ENCODE measurements at places on chromosomes 12 and 14.

DNA sequence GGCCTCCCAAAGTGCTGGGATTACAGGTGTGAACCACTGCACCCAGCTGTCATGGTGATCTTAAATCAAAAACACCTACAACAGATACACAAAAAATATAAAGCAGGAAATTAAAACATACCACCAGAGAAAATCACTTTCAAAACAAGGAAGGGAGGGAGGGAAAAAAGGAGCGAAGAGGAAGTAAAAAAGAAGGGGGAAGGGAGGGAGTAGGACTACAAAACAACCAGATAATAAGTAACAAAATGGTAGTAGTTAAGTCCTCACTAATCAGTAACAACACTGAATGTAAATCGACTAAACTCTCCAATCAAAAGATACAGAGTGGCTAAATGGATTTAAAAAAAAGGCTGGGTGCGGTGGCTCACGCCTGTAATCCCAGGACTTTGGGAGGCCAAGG lies 89.0 kb downstream of the SH2B3 start:
- DNase-seq, result no peak

DNA sequence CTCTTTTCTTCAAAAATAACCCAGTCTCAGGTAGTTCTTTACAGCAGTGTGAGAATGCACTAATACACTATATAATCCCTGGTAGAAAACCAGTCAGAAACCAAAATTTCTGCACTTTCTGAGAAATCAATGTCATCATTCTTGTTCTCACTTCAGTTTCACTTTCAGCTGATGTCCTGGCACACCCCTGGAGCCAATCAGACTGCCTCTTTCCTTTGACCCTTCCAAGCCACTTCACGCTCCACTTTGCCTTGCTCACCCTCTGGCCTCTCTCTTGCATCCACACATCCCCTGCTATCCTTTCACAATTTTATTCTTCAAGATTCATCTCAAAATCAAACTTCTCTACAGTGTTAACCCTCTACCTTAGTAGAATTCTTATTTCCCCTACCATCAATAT lies 181.1 kb downstream of the ASCL1 start:
- DNase-seq, result no peak

GRCh38 chr14:30874999-30875787 lies 834 bp downstream of the COCH start:
- DNase-seq, result no peak

GRCh38 chr12:48142818-48143674 lies 14.3 kb downstream of the ASB8 start:
- no peak for DNase-seq

- DNase-seq, result no peak
Observed at GRCh38 chr14:27587103-27587502, 989.3 kb upstream of the NOVA1 start.

DNA sequence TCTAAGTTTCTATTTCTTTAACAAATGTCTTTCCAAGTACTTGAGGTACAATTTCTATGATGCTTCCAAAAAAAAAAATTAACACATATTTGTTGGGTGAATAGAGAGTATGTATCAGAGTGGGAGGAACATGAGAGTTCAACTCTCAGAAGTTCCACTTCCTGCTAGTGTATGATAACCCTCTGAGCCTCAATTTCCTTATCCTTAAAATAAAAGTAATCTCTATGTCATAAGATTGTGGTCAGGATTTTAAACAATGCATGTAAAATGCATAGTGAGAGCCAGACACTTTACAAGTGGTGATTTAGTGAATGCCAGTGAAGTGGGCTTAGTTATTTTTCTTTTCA lies 270.3 kb upstream of the AMIGO2 start:
- DNase-seq, result no peak

DNA sequence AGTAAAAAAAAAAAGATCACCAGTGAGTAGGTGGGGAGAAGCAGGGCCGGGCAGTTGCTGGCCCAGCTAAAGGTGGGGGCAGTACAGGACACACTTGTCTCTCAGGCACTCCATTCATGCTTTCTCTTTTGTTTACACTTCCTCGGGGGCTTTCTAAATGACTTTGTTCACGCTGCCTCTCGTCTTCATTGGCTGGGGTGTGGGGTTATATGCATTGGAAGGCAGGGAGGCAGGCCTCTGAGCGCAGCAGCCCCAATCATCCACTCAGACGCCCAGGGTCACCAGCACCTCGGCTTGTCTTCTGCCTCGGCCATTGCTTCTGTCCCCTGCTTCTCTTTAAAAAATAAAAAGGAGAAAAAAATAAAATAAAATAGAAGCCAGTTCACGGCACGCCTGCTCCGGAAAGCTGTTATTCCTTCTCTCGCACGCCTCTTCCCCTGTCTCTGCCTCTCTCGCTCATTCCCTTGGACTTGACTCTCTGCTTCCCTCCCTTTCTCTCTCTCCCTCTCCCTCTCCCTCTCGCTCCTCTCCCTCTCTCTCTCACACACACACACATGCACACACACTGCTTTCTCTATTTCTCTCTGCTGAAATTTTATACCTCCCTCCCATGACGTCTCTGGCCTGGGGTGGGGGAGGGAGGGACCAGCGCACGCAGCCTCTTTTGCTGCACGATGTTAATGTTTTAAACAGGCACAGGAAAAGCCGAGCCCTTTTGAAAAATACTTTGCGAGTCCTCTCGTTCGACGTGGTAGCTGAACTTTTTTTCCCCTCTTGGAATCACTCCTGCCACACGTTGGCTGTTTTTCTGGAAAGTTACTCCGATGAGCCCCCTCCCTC lies at the start of gene TGFB3:
TGFB3 (minus strand) TSS at position 570 of the 840 bp plus-strand sequence. CDS start 1,102 bp downstream, outside the sequence.
- peak; percentile 45 for DNase-seq

DNA sequence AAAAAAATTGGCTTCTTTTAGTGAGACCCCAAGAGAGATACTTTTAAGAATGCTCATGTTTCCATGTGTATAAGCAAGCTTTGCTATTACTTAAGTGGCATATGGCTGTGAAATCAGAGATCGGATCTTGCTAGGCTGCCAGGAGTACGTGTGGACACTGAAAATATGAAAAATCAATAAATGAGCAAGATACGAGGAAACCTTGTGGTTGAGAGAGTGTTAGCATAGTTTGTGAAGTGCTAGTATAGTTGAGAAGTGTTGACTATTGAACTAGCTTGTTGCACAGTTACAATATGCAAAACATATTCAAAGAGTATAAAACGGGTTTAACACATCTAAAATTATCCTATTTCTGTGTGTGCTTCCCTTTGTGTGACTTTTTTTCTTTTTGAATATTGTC lies 230.9 kb upstream of the NOVA1 start:
- DNase-seq, result no peak

DNA sequence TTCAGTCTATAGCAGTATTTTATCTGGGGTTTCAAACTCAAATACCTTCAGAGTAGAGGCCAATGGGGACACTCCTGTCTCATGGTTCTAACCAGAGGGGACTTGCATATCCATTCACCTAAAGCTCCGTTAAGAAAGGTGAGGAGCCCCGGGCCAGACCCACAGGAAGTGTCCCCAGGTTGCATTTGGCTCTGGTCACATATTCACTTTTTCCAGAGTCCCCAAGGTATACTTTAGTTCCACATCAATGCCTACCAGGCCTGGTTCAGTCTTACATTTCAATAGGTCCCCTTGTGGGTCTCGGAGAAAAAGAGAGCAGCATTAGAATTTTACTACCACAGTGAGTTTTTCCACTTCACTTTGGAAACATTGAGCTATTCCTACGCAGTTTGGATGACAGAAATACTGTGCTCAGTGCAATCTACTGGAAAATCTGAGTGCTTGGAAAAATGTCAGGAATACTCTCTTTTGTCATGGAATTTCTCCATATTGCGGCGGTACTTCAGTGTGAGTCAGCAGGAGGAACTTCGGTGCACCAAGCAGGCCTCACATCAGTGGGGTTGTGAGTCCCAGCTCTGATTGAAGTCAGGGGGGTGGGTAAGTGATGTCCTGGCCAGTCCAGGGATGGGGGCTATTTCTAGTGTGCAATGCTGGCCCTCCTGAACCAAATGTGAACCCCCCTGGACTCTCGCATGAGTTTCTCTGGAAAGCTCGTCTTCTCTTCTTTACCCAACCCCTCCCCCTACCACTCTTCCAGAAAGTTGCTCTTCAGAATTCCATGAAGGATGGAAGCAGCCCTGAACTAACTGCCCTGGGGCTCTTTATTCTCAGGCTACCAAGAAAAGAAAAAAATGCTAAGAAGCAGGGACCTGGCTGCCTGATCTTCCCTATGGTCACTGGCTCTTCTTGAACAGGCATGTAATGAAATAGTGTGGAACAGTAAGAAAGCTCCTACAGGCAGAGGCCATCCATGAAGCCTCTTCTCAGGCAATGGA lies 184.7 kb downstream of the PRKCH start:
- peak; percentile 36 for DNase-seq

DNA sequence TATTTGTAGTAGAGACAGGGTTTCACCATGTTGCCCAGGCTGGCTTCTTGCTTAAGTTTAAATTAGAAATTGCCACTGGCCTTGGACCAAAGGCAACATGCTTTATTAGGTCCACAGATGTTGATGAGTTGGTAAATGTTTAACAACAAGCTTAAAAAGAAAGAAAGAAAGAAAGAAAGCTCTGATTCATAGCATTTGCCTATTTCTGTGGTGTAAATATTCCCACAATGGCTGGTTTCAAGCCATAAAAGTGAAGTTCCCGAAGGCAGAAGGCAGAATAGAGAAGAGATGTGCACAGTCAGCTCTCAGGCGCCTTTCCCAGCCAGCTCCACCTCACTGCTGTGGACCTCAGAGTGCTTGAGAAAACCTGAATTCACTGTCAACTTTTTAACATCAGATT lies 26.4 kb downstream of the KCNK13 start:
- no peak for DNase-seq

- peak; percentile 70 for DNase-seq
Observed at GRCh38 chr12:53205747-53206419, 1.2 kb downstream of the ITGB7 start.

DNA sequence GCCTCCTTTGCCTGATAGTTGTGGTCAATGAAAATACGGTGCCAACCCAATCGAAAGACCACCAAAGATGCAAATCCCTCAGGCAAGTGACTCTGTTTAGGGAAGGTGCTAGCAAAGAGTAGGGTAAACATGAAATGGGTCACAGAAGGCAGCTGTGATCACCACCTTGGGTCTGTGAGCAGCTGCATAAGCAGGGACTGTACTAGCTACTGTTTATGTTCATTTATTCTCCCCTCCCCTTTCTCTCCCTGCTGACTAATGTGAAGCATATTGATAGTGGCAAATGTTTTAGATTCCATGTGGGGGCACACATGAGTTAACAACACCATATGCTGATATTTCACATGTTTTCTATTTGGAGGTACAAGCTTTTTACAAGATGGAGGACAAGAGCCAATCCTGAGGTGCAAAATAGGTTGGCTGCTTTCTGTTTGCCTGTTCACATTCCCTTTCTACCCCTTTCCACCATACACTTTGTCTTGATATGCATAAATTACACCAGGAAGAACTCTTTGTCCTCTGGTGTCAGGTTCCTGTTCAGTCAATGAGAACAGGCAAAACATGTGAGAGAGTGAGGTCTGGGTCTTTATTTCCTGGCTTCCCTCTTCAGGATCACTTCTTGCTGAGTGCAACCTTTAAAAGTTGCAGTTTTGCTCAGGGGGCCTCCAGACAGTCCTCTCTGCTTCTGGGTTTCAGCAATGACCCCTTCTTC lies 71.1 kb downstream of the AVPR1A start:
- no peak for DNase-seq

- no peak for DNase-seq
Observed at GRCh38 chr12:83313827-83314226, 627.1 kb downstream of the TMTC2 start.

DNA sequence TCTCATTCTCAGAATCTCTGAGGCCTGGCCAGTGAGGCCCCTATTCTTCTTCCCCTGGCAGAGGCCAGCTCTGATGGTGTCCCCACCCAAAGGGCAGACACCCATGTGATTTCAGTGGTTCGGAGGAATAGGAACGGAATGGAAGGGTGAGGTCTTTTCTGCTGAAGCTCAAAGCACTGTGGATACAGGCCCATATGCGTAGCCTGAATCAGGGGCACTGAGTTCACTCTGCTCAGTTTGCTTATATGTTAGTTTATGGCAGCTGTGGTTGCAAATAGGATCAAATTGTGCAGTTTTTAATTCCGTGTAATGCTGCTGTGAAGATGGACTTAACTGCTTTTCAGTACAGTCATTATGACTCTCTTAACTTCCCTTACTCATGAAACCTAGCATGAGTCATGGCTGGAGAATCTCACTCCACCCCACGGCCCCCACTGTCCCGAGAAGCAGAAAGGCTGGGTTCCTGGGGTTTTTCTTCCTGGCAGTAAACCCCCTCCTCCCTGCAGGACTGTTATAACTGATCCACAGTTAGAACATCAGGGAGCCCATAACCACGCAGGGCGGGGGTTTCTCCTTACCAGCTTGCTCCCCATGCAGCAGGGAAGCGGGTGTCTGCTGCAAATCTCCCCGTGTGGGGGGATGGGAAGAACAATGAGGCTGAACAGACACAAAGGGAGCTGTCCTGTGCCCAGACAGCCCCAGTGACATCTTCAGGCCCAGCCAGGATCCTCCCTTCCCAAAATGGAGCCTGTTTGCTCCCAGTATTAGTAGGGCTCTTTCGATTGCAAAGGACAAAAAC lies 122.7 kb downstream of the SLC38A6 start:
- DNase-seq, result peak; percentile 94

- DNase-seq, result peak; percentile 63
Observed at GRCh38 chr14:69716478-69717187, 50.3 kb upstream of the SRSF5 start.

- DNase-seq, result no peak
Observed at GRCh38 chr12:130145731-130146130, 16.5 kb upstream of the FZD10 start.

DNA sequence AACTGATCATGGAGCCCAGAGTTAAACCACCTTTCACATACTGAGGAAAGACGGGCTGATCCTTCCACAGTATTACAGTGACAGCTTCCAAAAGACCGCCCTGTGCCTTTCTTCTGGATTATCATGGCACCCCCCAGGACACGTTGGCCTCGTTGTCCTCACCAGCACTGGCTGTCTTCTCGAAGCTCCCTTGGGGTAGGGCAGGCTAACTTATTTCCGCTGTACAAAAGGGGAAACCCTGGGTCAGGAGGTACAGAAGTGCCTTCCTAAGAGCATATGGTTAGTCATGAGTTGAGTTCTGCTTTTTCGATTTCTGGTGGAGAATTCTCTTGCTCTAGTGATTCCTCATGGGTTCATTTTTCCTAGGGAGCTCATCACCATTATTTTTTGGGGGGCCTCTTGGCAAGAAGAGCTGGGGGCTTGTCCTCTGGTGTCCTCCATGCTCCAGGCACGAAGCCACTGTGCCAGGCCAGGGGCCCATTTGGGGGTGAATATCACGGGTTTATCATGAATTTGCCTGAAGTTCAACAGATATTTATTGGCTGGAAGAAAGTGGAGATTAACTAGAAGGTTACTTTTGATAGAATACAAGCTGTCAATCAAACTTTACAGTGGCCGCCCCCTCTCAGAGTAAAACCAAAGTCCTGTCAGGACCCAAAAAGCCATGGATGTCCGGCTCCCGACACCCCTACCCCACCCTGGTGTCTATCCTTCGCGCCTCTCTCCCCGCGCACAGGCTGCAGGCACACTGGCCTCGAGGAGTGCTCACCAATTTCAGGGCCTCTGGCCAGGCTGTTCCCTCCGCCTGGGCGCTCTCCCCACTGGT lies 8.8 kb upstream of the TRAF3 start:
- DNase-seq, result no peak

- DNase-seq, result peak; percentile 58
Observed at GRCh38 chr12:88185988-88186387, 43.9 kb downstream of the TMTC3 start.

- DNase-seq, result no peak
Observed at GRCh38 chr12:21434699-21435098, 2.8 kb upstream of the PYROXD1 start.

Measured in A172 (cell line).